CD4-positive, alpha-beta memory T cell (primary cell): ENCODE measurements at places on chromosomes 13 and 19. TPM values are rescaled to one million over a fixed set of nuclear protein-coding genes. Genes with fewer than 3 reads are reported as not detected.

- no peak for DNase-seq
Measured at GRCh38 chr19:32638625-32639024, 36.4 kb downstream of the ANKRD27 start.

GRCh38 chr19:18280247-18281081 lies 958 bp downstream of the JUND start:
- DNase-seq: peak; percentile 88

DNA sequence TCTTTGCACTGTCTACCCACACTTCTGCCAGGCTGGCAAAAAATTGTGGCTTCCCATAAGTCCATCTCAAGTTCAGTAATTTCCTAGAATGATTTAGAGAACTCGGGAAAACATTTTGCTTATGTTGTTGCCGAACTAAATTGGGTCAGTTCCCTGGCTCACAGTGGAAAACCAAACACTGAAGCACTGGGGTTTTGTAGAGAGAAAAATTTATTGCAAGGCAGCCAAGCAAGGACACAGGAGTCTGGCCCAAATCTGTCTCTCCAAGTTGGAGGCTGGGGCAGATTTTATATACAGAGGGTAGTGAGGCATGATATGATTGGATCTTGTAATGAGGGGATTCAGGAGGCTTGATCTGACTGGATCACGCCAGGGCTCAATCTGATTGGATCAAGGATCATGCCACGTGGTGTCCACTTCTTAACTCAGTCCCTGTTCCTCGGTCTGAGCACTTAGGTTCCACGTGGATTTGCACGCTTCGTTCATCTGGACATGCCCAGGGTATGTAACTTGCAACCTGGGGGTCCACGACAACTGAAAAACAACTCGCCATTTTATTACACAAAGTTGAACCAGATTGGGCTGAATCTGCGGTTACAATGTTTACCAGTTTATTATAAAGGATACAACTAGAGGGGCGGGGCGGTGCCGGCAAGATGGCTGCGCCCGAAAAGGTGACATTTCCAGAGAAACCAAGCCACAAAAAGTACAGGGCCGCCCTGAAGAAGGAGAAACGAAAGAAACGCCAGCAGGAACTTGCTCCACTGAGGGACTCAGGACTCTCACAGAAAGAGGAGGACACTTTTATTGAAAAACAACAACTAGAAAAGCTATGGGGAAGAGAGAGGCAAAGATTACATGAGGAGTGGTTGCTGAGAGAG lies 7.3 kb downstream of the CD209 start:
- no peak for DNase-seq

DNA sequence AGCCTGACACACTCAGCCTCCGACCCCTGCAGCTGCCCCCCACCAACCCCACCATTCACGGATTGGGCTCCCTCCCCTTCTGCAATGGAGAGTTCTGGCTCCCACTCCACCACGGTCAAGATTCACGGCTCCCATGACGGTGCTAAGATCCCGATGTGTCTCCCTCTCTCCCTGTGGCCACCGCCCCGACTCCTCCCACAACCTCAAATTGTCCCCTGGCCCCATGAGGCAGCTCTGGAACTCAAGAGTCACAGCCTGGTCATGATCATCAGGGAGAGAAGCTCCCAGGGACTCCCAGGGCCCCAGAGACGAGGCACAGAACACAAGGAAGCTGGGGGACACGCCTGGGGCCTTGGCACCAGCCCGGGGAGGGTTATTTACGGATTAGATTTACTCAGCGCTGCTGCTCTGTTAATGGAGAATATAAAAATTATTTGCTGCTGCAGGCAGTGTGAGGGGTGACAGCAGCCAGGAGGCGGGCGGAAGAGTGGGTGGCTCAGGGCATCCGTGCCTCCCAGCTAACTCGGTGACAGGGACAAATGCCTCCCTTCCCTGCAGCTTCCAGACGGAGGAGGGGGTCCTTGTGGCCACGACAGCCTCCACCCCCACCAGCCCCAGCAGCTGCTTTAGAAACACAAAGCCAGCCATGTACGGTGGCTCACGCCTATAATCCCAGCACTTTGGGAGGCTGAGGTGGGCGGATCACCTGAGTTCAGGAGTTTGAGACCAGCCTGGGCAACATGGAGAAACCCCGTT lies 184.2 kb downstream of the PTPRS start:
- DNase-seq: no peak

GRCh38 chr13:21541980-21542379 lies 62.0 kb downstream of the MICU2 start:
- no peak for DNase-seq

Gene MAMSTR
- 2.5 TPM for total RNA-seq

Gene SERP2
- not detected for total RNA-seq

Gene LGALS7B
- total RNA-seq: not detected
